ENCODE measurements at places on chromosomes 3 and 15.

GRCh38 chr3:141740349-141740748 is 2.3 kb downstream of the RNF7 start:
- no peak for DNase-seq

DNA sequence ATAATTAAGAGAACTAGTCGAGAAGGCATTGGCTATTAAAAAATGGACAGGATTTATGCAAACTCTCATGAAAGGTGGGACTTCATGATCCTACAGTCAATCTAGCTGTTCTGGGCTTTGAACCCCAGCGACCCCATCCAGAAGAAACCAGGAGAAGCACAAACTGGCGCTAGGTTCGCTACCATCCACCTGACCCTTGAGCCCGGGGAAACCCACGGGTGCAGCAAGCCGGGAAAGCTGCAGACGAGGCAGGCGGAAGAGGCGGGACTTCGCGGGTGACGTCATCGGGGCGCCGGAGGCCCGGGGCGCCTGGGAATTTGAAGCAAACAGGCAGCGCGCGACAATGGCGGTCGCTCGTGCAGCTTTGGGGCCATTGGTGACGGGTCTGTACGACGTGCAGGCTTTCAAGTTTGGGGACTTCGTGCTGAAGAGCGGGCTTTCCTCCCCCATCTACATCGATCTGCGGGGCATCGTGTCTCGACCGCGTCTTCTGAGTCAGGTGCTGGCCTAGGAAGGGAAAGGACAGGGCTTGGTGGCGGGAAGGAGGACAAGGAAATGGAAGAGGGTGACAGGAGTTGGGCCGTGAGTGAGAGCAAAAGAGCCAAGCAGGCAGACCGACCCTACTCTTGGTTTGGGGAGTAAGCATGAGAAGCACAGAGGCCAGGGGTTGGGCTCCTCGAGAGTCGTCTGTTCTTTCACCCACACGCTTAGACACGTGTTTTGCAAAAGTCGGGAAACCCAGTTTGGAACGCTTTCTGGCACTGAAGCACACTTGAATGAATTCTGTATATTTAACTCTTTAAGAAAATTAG is at the start of gene UMPS:
Gene UMPS (plus strand): TSS at position 324 of the 812 bp plus-strand sequence. CDS start 20 bp downstream, at position 344.
- DNase-seq = peak; percentile 73

GRCh38 chr3:113194823-113195401 is 16.4 kb upstream of the BOC start:
- DNase-seq = no peak

GRCh38 chr3:150602426-150603152 is 532 bp upstream of the SELENOT start:
- no peak for DNase-seq

- no peak for DNase-seq
Measured at GRCh38 chr3:869734-870133, 223.1 kb upstream of the CNTN6 start.

DNA sequence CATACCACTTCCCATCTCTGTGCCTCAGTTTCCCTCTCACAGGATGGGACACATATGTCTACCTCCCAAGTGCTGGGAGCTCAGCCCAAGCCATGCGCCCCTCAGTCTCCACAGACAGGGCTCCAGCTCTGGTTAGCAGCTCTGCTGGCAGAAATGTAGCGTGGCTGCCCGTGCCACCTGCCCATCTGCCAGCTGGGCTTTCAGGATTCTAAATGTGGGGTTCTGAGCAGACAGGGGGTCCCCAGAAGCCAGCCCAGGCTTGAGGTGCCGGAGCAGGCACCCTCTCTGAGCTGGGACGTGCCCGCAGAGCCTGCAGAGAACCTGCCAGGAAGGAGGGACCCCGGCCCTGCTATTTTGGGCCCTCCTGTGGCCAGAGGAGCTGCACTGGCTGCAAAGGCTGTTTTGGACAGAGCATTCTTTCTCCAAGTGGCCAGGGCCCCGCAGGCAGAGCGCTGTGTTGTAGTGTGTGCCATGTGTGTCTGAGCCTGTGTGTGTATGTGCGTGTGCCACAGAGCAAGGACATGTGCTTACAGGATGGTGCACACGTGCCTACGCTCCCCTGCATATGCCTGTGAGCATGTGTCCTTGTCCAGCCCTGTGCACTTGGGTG is 31.7 kb downstream of the PSTPIP1 start:
- DNase-seq = no peak

GRCh38 chr15:40253167-40253790 is 14.4 kb downstream of the PAK6 start:
- DNase-seq = no peak

DNA sequence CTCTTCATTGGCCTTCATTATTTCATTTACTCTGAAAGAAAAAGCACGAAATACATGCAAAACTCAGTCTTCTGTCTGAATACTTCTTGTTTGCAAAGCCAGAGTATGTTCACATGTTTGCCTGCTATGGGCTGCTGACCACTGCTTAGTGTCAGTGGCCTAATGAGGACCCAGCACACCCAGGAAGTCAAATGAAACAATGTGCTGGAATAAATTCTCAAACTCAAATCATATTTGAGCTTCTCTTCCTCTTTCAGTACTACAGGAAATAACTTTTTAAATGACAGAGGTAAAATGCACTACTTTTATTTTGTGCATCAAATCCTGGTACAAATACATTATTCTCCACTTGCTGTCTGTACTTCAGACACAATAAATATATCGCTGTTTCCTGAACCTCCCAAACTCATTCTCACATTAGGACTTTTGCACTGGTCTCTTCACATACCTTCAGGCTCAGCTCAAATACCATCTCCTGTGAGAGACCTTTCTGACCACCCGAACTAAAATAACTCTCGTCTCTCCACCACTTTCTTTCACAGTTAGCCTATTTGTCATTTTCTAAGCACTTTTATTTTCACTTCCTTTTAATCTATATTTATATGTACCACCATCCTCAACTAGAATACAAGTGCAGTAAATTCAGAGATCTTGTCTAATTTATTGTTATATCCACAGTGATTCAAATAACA is 176.8 kb downstream of the TUSC7 start:
- no peak for DNase-seq

- no peak for DNase-seq
Measured at GRCh38 chr3:109939817-109940216, 602.5 kb upstream of the DPPA4 start.

DNA sequence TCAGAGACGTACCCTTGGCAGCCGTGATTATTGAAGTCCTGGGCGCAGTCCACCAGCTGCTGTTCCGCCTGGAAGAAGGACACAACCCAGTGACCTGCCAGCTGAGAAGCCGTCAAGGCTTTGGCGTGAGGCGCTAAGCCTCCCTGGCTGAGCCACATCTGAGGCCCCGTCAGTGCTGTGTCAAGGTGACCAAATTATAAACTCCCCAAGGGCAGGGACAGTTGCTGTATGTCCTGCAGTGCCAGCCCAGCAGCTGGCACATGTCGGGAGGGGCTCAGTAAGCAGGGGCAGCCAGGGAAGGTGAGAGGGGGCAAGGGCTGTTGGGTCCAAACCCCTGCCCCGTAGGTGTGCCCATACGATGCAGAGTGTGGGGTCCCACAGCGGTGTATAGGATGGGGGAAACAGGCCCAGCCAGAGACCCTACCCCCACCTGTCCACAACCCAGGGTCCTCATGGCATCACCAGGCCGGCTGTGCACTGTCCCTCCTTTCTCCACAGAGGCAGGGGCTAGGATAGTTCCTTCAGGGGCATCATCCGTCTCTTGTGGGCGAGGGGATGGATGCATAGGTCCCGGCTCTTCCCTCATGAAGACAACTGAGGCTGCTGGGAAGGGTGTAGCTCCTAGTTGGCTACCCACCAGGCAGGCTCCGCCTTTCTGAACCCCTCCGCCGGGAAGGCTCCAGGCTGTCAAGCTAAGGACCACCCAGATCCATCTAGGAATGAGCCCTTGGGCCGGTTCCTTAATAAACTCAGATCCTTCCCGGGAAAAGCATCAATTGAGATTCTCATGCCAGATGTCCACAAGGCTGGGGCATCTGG is 13.2 kb downstream of the CTSH start:
- no peak for DNase-seq

DNA sequence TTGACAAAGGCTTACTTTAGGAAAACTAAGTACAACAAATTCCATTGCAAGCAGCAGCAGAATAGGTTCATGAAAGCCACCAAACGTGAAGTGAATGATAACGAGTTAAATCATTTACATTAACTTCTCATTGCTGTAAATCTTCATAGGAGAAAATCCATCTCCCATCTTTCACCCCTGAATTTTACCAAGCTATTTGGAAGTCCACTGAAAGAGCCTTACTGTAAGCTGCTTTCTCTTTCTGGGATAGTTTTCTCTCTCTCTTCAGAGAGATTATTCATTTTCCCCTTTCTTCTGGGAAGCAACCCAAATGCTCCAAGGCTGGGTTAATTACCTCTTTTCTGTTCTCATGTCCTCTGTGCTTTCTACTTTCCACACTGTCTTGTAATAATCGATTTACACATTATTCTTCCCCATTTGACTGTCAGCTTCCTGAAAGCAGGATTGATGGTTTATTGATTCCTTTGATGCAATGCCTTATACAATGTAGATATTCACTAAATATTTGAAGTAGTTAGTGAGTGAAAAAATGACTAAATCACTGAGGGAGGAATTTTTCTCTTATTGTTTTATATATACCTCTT is 914.3 kb upstream of the ARPP21 start:
- no peak for DNase-seq

- DNase-seq = no peak
Measured at GRCh38 chr3:190972840-190973270, 110.4 kb upstream of the GMNC start.

- DNase-seq = no peak
Measured at GRCh38 chr3:42843713-42844411, 31.8 kb downstream of the CYP8B1 start.

DNA sequence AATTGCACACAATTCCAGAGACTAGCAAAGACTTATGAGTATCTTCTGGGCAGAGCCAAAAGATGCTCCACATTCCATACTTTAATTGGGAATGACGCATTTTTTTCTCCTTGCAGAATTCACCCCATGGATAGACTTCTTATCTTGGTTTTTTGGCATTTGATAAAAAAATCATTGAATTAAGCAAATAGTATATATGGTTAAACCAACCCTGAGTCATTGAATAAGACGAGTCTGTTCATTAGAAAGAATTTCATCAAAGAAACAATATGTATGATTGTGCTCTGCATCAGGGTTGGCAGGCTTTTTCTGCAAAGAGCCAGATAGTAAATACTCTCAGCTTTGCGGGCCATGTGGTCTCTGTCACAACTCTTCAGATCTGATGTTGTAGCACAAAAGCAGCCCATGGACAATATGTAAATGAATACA is 9.2 kb upstream of the PDZRN3 start:
- DNase-seq = no peak

DNA sequence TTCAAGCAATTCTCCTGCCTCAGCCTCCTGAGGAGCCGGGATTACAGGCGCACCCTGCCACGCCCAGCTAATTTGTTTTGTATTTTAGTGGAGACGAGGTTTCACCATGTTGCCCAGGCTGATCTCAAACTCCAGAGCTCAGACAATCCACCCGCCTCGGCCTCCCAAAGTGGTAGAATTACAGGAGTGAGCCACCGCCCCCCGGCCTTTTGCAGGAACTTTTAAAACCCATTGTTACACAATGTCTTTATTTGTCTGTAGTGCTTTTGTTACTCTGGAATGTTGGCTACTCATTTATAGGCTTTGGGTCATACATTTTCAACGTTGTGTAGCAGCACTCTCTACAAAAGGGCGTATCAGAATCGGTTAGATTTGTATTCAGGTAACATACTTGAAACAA is 499.1 kb downstream of the ROBO2 start:
- DNase-seq = no peak

GRCh38 chr15:67945131-67945530 is 105.3 kb upstream of the RNU6-1 start:
- no peak for DNase-seq

DNA sequence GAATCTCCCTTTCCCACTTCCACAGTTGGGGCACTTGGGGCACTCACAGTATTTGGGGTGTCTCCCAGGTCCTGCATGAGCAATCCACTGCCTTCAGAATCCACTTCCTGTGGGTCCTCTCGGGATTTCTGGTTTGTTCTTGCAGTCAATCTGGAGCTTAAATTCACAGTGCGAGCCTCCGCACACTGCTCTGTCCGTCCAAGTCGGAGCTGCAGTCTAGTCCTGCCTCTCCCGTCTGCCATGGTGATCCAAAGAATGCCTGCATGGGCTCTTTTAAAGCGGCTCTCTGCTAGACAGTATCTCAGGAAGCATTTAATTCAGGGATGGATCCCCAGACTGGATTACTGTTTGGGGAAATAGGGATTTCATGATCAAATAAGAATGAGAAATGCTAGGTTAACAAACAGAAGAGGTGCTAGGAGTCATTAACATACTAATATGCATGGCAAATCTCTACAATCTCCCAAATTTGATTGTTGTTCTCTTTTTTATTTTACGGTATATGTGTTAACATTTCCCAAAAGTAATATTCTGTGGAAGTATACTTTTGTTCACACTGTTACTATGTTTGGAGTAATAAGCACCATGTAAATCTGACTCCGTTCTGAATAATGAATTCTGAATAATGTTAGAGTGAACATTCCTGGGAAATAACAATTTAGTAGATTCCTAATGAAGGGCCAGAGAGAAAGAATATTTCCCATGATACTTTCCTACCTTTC is 142.5 kb downstream of the HCN4 start:
- DNase-seq = no peak

GRCh38 chr3:13556207-13556606 is 7.3 kb downstream of the FBLN2 start:
- DNase-seq = no peak

DNA sequence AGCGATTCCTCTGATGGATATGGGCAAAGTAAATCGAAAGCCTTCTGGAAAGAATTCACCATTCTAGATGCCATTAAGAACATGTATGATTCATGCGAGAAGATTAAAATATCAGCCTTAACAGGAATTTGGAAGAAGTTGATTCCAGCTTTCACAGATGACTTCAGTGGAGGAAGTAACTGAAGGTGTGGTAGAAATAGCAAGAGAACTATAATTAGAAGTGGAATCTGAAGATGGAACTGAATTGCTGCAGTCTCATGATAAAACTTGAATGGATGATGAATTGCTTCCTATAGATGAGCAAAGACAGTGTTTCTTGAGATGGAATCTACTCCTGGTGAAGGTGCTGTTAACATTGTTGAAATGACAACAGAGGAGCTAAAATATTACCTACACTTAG is 30.1 kb upstream of the TBC1D23 start:
- no peak for DNase-seq

DNA sequence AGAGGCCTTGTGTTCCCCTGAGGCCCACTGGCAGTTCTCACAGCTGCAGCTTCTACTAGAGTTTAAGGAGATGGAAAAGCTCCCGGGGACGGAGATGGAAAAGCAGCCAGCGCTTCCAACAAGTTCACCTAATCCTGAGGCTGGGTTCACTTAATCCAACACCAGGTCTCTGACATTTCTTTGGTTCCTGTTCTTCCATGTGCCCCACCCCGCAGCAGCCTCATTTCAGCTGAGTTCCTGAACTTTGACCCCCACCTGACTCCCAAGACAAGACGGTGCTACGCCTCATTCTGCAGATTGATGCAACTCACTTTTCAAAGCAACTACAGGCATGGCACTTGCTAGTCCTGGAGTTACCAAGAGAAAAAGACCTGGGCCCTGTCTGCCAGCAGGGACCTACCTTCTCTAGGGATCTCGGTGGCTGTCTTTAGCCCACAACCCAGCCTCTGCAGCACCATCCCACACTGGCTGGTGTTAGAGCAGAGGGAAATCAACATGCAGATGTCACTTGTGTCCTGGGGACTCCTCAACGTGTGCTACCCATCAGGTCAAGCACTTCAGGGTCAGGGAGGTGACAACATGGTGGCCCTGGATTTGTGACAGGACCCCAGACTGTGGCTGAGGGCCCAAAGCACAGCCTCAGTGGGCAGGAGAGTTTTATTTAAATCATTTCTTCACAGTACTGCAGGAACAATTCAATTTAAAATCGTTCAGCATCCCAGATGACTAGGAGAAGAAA is 406.1 kb downstream of the VPS13C start:
- DNase-seq = no peak

- no peak for DNase-seq
Measured at GRCh38 chr3:160537729-160538128, 27.6 kb downstream of the KPNA4 start.

Measured in kidney glomerular epithelial cell (primary cell).